ENCODE measurements at places on chromosomes 2 and 18. TPM values are rescaled to one million over a fixed set of nuclear protein-coding genes. Genes with fewer than 3 reads are reported as not detected.

Gene SERPINB7
- total RNA-seq, result not detected

Gene RMND5A
- total RNA-seq, result 27.4 TPM

Gene CNDP1
- total RNA-seq, result under 0.01 TPM

Gene RFTN2
- 1.3 TPM for total RNA-seq

Gene KCNG2
- not detected for total RNA-seq

Gene LINC00305
- total RNA-seq, result not detected

Gene ASB18
- total RNA-seq, result not detected

Gene RGPD3
- total RNA-seq, result 0.26 TPM

Gene EMX1
- total RNA-seq, result 0.33 TPM

Measured in body of pancreas (tissue), 4 donors.